NCI-H1930 (cell line): ENCODE measurements at places on chromosomes 7 and 10.
A peak's percentile ranks its signal among the peaks of the same experiment; 100 is the strongest.

- DNase-seq: no peak
These were observed 329.0 kb downstream of the RNLS start for GRCh38 chr10:88254091-88254490.

DNA sequence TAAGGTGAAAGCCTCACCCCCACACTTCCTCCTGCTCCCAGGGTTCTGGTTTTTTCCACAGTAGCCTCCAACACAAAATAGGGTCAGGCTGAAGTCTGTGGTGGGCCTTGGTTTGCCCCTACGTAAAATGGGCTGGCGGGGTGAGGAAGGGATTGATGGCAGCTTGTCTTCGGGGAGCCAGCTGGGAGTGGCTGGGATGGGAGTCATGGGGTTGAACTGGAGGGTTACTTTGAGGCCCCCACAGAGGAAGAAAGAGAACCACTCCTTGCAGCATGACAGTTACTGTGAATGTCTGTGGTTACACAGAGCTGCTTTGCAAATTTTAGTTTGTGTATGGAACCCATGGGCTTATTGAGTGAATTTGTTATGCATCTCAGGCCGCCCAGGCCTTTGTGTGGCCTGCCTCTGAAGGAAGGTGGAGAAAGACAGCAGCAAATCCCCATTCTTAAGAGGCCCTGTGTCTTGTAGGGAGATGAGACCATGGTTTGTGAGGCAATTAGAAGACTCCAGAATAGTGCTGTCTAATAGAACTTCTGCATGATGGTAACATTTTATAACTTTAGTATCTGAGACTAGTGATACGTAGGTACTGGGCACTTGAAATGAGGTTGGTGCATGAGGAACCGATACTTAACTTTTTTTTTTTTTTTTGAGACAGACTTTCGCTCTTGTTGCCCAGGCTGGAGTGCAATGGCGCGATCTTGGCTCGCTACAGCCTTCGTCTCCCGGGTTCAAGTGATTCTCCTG is 8.1 kb downstream of the TRIM8 start:
- DNase-seq: no peak

DNA sequence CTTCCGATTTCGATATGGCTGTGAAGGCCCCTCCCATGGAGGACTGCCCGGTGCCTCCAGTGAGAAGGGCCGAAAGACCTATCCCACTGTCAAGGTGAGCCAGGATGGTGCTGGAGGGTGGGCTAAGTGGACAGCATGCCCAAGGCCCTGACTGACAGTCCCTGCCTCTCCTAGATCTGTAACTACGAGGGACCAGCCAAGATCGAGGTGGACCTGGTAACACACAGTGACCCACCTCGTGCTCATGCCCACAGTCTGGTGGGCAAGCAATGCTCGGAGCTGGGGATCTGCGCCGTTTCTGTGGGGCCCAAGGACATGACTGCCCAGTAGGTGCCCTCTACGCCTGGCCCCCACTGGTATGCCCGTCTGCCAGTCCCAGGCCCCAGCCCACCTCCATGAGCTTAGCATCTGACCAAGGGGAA is 1.2 kb downstream of the NFKB2 start:
- DNase-seq: no peak

DNA sequence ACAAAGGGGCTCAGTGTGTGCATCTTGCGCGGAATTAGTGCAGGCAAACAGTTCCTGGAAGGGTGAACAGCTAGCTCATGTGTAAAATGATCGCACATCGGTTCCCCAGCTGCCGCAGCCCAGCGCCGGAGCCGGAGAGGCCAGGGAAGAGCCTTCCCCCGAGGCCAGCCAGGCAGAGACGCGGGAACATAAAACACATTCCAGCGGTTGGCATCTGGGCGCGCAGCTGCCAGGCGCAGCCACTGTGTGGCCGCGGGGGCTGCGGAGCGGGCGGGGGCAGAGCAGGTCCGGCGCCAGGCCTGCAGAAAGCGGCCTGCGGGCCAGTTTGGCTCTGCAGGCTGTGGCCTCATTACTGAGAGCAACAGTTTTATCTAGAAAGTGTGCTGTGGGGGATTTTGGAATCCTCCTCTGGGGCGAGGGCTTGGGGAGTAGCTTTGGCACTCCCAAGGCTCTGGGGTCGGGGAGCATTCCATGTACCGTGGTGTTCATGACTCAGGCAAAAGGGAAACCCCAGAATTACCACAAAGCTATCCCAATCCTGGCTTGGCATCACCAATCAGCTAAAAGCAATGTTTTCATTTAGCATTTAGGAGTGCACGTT is 74.3 kb downstream of the SAMD9 start:
- DNase-seq: no peak

DNA sequence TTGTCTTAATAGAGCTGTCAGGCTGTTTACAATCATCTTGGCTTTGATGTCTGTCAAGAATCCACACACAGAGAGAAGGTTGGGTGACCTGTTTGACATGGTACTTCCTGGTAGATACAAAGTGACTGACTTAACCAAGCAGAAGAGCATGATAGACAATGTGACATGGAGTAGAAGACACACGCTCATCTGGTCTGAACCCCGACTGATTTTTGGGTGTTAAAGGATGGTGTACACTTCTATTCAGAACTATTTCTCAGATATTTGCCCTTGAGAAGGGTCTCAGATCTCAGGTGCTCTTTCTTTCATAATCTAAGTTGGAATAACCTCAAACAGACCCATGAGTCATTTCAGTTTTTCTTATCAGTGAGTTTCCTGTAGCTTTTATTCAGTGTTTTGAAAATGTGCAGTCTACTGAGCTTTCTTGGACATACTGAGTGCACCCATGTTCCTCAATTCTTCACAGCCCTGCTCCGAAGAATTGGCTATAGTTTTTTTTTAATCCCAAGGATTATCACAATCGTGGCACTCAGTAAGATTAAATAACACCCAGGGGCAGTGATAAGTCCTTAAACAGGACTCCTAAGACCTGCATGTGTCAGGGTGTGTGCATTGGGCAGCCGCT is 46.4 kb upstream of the NXPH1 start:
- no peak for DNase-seq

DNA sequence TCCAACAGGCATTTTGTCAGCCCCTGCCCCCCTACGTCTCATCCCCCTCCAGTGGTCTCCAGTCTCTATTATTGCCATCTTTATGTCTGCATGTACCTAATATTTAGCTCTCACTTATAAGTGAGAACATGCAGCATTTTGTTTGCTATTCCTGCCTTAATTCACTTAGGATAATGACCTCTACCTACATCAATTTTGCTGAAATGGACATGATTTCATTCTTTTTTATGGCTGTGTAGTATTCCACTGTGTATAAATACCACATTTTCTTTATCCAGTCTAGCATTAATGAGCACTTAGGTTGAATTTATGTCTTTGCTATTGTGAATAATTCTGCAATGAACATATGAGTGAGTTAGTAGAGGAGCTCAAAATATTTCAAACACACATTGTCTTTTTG is 229.9 kb downstream of the SEMA3E start:
- DNase-seq: no peak

- DNase-seq: no peak
These were observed 3.1 kb upstream of the PAPSS2 start for GRCh38 chr10:87656431-87657072.

DNA sequence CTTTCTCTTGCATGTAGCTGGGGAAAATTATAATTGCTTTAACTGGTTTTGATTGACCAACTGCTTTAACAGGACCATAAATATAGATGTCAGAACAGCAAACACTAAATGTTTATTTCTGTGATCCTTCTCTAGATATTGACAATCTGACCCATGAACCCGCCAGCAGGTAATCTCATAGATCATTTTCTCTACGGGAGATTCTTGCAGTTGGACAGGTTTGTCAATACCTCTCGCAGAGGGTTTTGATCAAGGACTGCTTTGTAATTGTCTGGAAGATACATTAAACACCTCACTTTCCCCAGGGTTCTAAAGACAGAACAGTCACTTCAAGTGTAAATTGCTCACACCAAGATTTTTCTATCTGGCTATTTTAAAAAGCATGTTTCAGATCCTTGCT is 235.8 kb upstream of the RHOBTB1 start:
- DNase-seq: peak; percentile 54

GRCh38 chr10:8073691-8074416 is 19.4 kb downstream of the GATA3 start:
- DNase-seq: no peak

GRCh38 chr7:139297795-139298194 is 43.3 kb upstream of the FMC1 start:
- no peak for DNase-seq

DNA sequence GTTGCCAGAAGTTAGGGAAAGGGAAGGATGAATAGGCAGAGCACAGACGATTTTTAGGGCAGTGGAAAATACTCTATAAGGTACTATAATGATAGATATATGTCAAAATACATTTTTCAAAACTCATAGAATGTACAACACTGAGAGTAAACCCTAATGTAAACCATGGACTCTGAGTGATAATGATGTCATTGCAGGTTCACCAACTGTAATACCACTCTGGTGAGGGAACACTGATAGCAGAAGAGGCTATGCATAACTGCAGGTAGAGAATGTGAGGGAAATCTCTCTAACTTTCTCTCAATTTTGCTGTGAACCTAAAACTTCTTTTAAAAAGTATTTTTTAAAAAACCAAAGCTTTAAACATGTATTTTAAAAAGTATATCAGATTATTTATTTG is 22.1 kb downstream of the POT1 start:
- DNase-seq: no peak

GRCh38 chr7:10888861-10889260 is 84.8 kb upstream of the PHF14 start:
- DNase-seq: no peak

GRCh38 chr10:105170521-105170920 is 529.4 kb downstream of the SORCS3 start:
- DNase-seq: peak; percentile 0

DNA sequence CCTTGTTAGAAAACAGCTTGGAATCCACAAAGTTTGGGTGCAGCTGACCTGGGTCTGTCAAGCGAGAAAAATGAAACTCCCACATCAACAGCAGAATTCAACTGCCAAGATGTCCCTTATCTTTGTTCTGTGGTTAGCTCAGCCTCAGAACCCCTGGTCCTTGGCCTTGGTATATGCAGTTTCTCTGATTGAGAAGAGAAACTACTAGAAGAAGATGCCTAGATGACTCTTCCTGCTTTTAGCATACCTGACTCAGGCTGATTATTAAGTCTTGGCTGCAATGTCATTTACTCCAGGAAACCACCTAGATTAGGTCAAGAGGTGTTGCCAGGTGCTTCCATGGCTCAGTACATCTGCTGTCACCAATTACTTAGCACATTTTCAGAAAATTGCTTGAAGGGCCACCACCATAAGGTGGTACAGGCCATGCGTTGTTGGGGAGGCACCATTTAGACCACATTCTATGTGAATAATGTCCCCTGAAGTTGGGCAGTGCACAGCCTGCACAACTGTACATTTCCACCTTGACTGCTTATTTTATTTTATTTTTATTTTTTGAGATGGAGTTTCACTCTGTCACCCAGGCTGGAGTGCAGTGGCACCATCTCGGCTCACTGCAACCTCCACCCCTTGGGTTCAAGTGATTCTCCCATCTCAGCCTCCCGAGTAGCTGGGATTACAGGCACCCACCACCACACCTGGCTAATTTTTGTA is 59.4 kb upstream of the ZNF438 start:
- DNase-seq: no peak

- peak; percentile 1 for DNase-seq
These were observed 28.0 kb downstream of the DNAJC1 start for GRCh38 chr10:21975378-21975990.

DNA sequence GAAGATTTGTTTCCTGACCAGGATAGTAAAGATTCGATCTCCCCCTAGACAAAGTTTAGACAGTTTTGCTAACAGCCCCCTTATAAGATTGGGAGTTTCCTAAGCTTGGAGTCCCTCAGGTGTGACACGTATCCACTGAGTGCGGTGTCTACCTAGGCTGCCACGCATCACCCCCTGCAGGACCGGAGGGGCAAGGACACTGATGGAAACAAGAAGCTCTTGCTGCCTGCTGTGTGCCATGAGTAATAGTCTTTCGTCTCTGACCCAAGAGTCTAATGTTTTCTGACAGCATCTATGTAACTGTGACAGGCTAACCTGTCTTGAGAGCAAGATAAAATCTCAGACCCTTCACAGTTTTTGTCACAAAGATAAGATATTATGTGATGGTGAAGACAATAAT is 173.5 kb downstream of the SEMA3E start:
- DNase-seq: no peak

GRCh38 chr7:119197877-119198527 is 973.5 kb downstream of the ANKRD7 start:
- peak; percentile 36 for DNase-seq

GRCh38 chr7:444606-445005 is 75.0 kb downstream of the PDGFA start:
- DNase-seq: no peak

DNA sequence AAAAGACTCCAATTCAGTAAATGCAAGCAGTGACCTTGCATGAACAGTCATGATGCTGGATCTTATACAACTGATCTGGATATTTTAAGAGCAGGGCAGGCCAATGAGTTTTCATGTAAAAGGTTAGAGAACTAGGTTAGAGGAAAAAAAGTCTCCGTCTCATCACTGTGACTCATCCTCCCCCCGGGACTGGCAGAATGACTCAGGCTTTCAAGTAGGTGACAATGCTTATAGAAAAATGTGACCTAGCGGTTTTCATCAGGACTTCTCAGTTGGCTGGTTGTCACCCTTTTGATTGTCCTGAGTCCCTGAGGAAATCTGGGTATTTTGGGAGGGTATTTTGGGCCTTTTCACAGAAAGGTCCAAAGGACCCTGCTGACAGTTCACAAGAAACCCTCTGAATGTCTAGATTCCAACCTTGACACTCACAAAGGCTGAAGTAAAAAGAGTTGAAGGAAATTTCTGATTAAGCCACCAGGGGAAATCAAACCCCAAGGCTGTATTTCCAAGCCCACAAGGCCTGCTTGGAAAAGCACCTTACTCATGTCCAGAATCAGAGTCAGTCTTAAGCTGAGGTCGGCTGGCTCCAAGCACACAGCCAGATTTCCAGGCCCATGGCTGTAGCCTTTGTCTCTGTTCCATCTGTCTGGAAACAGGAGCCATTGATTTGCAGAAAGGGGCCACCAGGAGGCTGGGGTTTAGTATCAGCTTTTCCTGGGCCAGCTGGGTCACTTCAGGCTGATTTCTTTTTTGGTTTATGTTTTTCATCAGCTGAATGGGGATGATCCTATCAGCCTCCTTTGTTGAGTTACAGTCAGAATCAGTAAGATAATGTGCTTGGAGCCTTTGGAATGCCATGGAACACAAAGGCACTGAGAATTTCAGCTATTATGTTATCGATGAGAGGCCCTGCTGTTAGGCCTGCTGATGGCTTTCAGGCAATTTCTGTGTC is 226.4 kb upstream of the HABP2 start:
- DNase-seq: no peak

DNA sequence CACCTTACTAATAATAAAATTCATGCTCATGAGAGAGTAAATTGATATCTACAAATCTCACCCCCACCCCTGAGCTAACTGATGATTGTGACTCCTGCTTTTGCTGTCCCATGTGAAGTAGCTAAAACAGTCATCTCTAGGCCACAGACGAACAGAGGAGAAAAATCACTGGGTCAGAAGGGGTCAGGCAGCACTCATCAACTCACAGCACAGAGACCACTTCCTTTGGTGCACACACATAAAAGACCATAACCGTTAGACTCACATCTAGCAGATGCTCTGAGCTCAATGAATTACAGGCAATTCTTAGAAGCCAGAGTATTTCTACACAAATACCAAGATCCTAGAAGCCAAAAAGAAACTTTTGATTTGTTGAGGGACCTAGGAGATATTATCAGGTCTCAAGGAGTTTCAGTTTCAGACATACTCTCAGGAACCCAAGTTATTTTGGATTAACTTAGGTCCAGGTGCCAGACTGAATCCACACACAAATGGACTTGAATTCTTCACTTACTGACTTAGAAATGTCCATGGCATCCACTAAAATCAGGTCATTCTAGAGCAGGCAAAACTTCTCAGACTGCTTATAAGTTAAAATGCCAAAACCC is 65.0 kb upstream of the TES start:
- DNase-seq: no peak
